Activated CD4-positive, alpha-beta T cell treated with anti-CD3 and anti-CD28 coated beads, Interleukin-2, amount 10 ng/mL, durations not matched to agents 24 days and 14 days (primary cell): ENCODE measurements at places on chromosomes 4 and X. TPM values are rescaled to one million over a fixed set of nuclear protein-coding genes. Genes with fewer than 3 reads are reported as not detected.

- peak; percentile 11 for DNase-seq
- no peaks in the 10 kb centered on the region for H3K36me3 ChIP-seq
- H3K4me3 ChIP-seq = no peak overlapping the region
- H3K27me3 ChIP-seq = no peaks in the 10 kb centered on the region
- H3K27ac ChIP-seq = no peak overlapping the region
These were observed 85.1 kb upstream of the SHOX start for GRCh38 chrX:545452-545885.

DNA sequence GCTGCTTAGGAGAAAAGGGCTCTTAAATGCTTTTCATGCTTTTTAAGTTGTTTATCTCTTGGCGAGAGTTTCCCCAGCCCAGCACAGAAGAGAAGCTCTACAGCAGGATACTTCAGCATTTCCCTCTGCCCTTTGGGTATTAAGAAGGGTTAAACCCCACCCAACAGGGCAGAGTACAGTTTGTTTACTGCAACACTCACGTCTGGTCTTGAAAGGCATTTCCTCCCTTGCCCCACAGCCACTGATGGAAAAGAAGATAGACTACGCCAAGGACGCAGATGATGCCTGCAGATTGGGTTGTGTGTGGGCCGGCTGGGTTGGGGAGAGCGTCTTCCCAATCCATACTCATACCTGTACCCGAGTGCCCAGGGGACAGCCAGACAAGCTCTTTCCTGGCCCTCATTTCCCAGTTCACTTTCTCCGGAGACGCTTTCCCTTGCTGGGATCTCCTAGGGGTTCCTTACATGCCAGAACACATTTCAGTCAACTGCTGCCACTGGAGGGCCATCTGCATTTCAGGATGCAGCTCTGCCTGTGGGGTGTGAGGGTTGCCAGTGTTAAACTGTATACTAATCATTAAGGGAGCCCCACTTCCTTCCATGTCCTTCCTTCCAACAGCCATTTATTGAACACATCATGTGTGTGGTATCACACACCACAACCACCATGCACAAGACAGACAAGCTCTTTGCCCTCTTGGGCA lies 96.5 kb upstream of the DHX15 start:
- H3K36me3 ChIP-seq = no peaks in the 10 kb centered on the region
- no peak overlapping the region for H3K4me3 ChIP-seq
- H3K4me1 ChIP-seq = no peaks in the 10 kb centered on the region

- H3K4me1 ChIP-seq = no peaks in the 10 kb centered on the region
- H3K27me3 ChIP-seq = peaks cover 6% of the 10 kb centered on the region
- no peaks in the 10 kb centered on the region for H3K36me3 ChIP-seq
- H3K4me3 ChIP-seq = no peak overlapping the region
- H3K27ac ChIP-seq = no peak overlapping the region
- DNase-seq = no peak
These were observed 228.0 kb downstream of the APBB2 start for GRCh38 chr4:40986375-40986774.

DNA sequence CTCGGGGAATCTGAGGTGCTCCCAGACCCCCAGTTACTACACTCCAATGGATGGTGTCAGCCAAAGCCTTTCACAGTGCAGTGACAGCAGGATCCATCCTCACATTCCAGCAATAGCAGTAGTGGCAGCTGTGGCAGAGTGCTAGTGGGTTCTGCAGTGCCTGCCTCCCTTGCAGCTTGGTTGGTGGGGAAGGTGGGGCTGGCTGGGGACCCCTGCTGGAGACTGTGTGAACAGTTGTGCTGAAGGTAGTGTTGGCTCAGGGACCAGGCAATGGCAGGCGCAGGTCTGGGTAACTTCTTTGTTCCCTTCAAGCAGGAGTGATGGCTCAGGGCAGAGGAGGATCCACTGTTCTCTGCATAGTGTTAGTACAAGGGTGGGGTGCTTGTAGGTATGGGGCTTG lies 343.7 kb upstream of the TRAM1L1 start:
- no peak overlapping the region for H3K27ac ChIP-seq
- no peak overlapping the region for H3K4me3 ChIP-seq
- DNase-seq = no peak

DNA sequence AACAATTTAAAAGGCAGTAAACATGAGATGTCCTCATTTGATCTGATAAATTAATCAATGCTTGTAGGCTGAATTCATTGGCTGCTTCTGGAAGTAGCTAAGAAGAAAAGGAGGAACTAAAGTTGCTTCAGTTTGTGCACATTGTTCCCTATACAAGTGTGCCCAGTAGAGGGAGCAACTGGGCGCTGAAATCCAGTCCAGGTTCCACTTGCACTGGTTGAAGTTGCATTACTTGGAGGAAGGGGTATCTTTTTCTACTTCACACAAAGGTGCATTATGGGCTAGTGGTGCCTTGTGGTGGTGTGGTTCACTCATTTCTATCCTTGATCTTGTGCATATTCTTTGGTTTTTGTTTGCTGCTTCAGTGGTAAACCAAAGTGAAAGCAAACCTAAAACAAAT lies 67.9 kb upstream of the SOX3 start:
- no peaks in the 10 kb centered on the region for H3K27me3 ChIP-seq
- H3K36me3 ChIP-seq = no peaks in the 10 kb centered on the region
- peak; percentile 60 for DNase-seq
- H3K4me3 ChIP-seq = no peak overlapping the region

DNA sequence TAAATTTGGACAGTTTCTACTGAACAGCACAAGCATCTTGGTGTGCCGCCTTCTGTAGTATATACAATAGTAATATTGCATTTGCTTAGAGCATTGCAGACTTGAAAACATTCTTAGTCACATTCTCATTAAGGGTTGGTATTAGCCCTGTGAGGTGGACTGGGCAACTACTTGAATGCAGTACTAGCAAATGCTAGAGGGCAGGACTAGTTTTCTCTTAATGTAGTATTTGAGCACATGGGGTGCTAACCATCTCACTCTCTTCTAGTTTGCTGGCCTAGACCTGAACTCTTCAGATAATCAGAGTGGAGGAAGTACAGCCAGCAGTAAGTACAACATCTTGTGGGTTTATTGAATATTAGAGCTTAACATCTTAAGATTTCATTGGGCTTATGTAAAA lies 3.2 kb downstream of the DDX3X start:
- H3K4me1 ChIP-seq = peaks cover 24% of the 10 kb centered on the region
- DNase-seq = peak; percentile 56
- H3K4me3 ChIP-seq = peak overlapping the region; percentile 98
- no peaks in the 10 kb centered on the region for H3K27me3 ChIP-seq
- peak overlapping the region; percentile 65 for H3K27ac ChIP-seq

DNA sequence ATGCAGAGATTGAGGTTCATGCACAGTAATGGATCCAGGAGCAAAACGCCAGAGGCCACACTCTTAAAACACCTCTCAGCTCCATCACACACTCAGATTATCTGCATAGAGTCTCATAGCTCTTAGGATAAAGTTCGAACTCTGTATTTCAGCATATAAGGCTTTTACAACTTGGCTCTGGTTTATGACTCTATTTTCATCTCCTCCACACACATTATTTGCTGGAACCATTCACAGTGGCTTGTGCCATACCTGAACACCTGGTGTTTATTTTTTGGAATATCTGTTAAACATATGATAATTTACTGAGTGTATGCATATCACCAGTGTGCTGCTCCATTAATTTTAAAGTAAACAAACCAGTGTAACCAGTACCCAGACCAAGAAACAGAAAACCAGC lies 27.2 kb downstream of the RASL11B start:
- peaks cover 18% of the 10 kb centered on the region for H3K4me1 ChIP-seq
- no peaks in the 10 kb centered on the region for H3K27me3 ChIP-seq
- DNase-seq = no peak
- H3K36me3 ChIP-seq = peaks cover 11% of the 10 kb centered on the region
- no peak overlapping the region for H3K4me3 ChIP-seq

- no peaks in the 10 kb centered on the region for H3K4me1 ChIP-seq
- no peak overlapping the region for H3K27ac ChIP-seq
- no peak overlapping the region for H3K4me3 ChIP-seq
- H3K36me3 ChIP-seq = peaks cover 6% of the 10 kb centered on the region
These were observed 20.8 kb downstream of the USO1 start for GRCh38 chr4:75745161-75745560.

- H3K4me1 ChIP-seq = no peaks in the 10 kb centered on the region
- no peak overlapping the region for H3K4me3 ChIP-seq
- no peak overlapping the region for H3K27ac ChIP-seq
- no peaks in the 10 kb centered on the region for H3K36me3 ChIP-seq
- no peaks in the 10 kb centered on the region for H3K27me3 ChIP-seq
- DNase-seq = no peak
These were observed 38.4 kb upstream of the FAM9B start for GRCh38 chrX:9072281-9072680.

- H3K4me1 ChIP-seq = no peaks in the 10 kb centered on the region
- no peaks in the 10 kb centered on the region for H3K36me3 ChIP-seq
- no peaks in the 10 kb centered on the region for H3K27me3 ChIP-seq
- H3K27ac ChIP-seq = no peak overlapping the region
- H3K4me3 ChIP-seq = no peak overlapping the region
- DNase-seq = no peak
These were observed 230.9 kb upstream of the TEX13A start for GRCh38 chrX:105451401-105451800.

- H3K27ac ChIP-seq = no peak overlapping the region
- no peaks in the 10 kb centered on the region for H3K36me3 ChIP-seq
- H3K4me3 ChIP-seq = no peak overlapping the region
- DNase-seq = no peak
These were observed 160.3 kb downstream of the ANK2 start for GRCh38 chr4:113209652-113210320.

CT45A2 gene
- total RNA-seq = not detected in 2 replicates
